ENCODE measurements at places on chromosomes 5 and 9.

DNA sequence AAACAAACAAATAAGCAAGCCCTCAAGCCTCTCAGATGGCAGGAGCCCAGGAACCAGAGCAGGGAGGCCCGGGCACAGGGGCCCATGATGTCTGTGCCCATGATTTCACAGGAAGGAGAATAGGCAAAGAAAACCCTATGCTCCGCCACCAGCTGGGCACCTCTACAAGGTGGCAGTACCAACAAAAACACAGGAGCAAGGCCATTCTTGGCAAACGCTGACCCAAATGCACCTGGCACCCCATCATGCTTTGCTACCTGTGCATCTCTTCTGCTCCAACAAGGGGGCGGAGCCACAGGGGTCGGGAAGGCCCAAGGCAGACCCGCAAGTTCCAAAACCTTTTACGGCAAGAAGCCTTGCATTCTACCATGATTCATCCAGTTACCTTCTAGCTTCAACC, 3.1 kb downstream of the BRD3 start:
- DNase-seq: no peak

- DNase-seq: peak; percentile 13
Measured at GRCh38 chr5:157308836-157309465, 43.0 kb downstream of the CYFIP2 start.

GRCh38 chr5:12125895-12126294, 221.6 kb upstream of the CTNND2 start:
- no peak for DNase-seq

GRCh38 chr5:151427258-151427657, 20.1 kb upstream of the SLC36A1 start:
- DNase-seq: no peak

DNA sequence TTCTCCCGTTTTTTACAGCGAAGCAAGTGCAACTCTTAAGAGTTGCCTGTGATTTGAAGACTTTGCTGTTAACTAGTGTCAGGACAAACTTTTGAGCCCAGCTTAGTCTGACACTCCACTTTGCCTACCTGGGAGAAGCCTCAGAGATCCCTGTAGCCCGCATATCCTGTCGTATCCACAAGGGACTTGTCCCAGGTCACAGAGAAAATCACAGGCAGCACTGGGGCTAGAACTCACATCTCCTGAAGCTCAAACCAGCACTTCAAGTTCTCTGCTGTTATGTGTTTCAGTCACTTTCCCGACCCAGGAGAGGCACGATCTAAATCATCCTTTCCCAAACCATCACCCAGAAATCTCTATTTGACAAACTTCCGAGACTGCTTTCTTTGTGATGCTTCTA, 584.5 kb downstream of the ACTL7B start:
- DNase-seq: no peak

Measured in COLO829 (cell line).